ENCODE measurements at places on chromosomes 13 and 19. TPM values are rescaled to one million over a fixed set of nuclear protein-coding genes. Genes with fewer than 3 reads are reported as not detected.

NLRP5 gene
- total RNA-seq = not detected

YJU2 gene
- total RNA-seq = 21.5 TPM

URAD gene
- total RNA-seq = not detected

KIR2DL4 gene
- not detected for total RNA-seq

C19orf85 gene
- total RNA-seq = not detected

FXYD7 gene
- total RNA-seq = not detected

SIGLECL1 gene
- not detected for total RNA-seq

GAS6 gene
- 67.7 TPM for total RNA-seq

TLE2 gene
- 3.9 TPM for total RNA-seq

PTGIR gene
- total RNA-seq = 14.0 TPM

CABP5 gene
- not detected for total RNA-seq

ZNF428 gene
- 93.3 TPM for total RNA-seq

GRK1 gene
- not detected for total RNA-seq

FCER2 gene
- not detected for total RNA-seq

SCN1B gene
- 5.9 TPM for total RNA-seq

IGFL3 gene
- total RNA-seq = 1.9 TPM

BLOC1S3 gene
- 5.0 TPM for total RNA-seq

ZNF585A gene
- total RNA-seq = 11.6 TPM

CLIP3 gene
- 14.1 TPM for total RNA-seq

VSTM1 gene
- total RNA-seq = not detected

MIA gene
- 1.8 TPM for total RNA-seq

ERICH6B gene
- total RNA-seq = not detected

ZNF784 gene
- 5.3 TPM for total RNA-seq

RHPN2 gene
- 4.4 TPM for total RNA-seq

All from epithelial cell of alveolus of lung (primary cell).